ENCODE measurements at places on chromosomes 13 and 19.

- no peak for DNase-seq
Measured at GRCh38 chr19:51116736-51117286, 7.9 kb upstream of the SIGLEC9 start.

DNA sequence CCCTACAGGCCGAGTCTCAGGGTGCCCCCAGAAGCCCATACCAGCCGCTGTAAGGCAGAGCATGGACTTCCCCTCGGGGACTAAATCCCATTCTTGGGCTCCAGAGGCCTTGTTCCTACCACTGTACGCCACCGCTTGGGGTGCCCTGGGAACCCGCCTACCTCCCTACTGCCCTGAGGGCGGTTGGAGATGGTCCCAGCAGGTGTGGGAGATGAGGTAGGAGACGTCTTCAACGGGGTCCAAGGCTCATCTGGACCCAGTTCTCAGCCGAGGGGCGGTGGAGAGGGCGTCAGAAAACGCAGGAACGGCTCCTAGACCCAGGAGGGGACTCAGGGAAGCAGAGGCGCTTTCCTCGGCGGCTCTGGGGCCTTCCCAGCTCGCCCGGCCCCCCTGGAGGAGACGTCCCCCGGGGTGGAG lies 833 bp upstream of the ZIK1 start:
- DNase-seq, result no peak

- DNase-seq, result no peak
Measured at GRCh38 chr19:54530866-54531265, 28.2 kb downstream of the LAIR2 start.

GRCh38 chr13:106041445-106041844 lies 494.0 kb downstream of the EFNB2 start:
- no peak for DNase-seq

DNA sequence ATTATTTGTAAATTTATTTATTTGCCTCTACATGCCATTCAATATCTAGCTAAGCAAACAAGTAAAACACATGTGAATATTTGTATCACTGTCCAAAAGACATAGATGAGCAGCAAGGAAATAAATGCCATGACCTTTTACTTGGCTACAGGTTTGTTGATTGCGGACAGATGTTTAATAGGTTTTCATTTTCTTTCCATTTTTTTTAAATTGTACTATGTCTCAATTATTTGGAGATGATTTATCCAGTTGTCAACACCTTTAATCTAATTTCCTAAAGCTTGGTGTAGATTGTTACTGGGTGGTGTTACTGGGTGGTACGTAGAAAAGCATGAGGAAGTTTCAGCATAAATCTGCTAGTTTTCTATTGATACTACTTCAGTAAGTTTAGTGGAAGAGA lies 560.6 kb upstream of the SPRY2 start:
- no peak for DNase-seq

DNA sequence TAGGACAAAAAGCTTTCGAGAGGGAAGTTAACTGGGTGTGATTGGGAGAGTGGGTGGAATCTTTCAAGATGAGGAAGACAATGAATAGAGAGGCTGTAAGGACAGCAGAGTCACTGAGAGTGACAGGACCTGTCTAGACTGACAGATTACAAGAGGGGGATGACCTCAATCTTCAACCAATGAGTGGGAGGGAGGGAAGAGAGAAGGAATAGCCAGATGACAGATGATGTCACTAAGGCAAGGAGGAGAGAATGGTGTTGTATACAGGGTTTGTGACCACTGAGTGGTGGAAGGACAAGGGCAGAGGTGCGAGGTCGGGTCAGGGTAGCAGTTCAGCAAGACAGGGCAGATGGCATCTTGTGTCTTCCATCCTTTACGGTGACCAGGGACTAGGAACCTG lies 5.8 kb upstream of the ILF3 start:
- no peak for DNase-seq

DNA sequence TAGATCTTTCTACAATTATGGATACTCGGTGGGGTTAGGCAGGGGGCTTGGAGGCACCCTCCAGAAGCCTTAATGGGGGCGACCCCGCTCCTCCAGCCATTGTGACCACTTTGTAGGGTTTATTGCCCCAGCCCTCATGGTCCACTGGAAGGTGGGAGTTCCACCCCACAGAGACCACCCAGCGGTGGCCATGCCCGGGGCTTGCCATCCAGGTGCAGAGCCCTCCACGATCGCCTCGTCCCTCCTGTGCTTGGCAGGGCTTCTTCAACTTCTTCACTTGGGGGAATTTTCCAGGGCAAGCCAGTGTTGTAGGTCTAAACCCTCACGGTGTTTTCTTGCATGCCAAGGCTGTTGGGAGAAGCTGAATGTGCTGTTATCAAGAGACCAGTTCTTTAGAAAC lies 16.1 kb downstream of the ZNF536 start:
- DNase-seq, result no peak

DNA sequence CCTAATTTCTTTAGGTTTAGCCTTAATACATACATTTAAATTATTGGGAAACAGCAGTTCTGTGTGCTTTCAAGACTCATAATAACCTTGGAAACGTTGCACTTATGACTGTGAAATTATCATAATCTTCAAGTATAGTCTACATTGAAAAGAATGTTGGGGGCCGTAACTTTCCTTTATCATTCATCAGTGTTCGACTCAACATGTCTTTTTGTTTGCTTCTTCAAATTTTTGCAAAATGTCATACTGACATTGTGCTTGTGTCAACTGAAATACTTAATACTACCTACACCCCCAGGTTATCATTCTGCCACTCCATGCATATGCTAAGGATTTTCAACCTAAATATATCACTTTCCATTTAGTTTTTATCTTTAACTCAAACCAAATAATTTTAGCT lies 1562.9 kb downstream of the OLFM4 start:
- DNase-seq, result no peak

GRCh38 chr13:98401934-98402333 lies 175.0 kb downstream of the STK24 start:
- no peak for DNase-seq

- DNase-seq, result no peak
Measured at GRCh38 chr19:33503433-33504057, 18.0 kb downstream of the PEPD start.

DNA sequence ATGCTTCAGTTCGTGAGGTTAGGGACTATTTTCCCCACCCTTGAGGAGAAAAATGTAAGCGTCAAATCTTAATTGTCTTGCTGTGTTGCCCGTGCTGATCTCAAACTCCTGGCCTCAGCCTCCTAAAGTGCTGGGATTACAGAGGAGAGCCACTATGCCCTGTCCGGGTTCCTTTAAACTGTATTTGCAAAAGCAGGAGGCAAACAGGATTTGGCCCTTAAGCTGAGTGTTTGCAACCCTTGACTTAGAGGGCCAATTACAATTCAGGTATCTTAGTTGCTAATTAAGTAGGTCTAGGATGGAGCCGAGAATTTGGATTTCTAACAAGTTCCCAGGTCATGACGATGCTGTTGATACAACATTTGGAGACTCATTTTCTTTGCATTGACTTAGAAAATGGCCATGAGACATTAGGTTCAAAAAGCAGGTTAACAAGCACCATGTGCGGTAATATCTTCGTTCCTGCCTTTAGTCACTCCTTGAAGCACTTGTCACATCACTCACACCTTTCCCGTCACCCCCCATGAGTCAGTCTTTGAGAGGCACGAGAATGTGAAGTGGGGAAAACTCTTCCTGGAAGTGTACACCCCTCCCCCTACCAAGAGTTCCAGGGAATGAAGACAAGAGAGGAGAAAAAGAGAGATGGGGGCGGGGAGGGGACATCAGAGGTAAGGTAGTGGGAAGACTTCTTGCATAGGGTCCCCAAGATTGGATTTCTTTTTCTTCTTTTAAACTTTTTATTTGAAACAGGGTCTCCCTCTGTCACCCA lies 2.6 kb downstream of the NAPSA start:
- DNase-seq, result no peak

DNA sequence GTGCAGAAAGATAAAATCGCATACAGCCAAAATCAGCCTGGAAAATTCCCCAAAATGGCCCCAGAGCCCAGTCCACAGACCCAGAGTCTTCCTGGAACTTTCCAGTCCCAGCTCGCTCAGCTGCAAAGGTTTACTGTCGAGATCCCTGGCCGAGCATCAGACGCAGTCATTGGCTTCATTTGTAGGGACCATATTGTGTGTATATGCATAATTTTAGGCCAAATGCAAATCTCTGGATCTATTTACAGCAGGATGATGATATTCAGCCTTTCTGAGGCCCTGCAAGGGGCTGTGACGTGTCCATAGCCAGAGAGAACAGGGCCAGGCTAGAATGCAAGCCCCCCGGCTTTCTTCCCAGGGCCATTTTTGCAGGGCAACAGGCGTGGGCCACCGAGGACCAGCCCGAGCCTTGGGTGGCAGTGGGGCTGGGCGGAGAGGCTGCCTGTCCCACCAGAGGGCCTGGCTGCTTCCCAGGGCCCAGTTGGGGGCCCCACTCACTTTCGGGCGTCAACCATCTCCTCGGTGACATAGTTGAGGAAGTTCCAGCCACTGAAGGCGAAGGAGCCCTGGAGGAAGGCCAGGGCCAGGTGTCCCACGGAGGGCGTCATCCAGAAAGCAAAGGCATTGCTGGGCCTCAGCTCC lies 13.7 kb downstream of the SLC7A10 start:
- DNase-seq, result no peak

DNA sequence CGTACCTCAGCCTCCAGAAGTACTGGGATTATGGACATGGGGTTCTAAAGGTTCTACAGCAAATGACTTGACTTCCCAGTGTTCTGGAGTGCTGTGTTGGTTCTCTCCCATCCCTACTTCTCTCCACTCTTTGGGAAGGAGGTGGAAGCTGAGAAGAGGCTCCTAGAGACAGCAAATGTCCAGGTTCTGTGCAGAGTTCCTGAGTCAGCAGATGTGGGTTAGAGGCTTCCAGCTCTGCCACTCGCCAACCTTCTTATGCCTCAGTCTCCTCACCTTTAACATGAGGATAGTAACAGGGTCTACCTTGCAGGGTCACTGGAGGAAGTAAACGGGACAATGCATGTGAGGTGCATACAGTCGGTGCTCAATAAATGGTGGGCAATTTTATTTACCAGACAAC lies 80.5 kb upstream of the VSTM2B start:
- DNase-seq, result no peak

DNA sequence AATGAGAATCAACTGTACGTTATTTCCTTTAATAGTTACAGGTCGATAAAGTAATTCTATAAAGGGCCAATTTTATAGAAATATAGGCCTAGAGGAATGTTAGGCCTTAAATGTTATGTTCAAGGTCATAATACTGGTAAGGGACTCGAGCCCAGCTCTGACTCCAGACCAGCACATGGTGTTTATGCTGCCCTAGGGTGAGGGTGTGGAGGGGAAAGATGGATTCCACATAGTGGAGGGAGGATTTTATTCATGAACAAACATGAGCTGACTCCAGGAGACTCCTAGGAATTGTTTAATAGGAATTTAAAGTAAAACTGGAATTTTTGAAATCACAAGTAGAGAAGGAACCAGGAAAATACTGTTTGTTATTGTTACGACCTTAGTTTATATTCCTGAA lies 139.9 kb downstream of the LACC1 start:
- DNase-seq, result no peak

DNA sequence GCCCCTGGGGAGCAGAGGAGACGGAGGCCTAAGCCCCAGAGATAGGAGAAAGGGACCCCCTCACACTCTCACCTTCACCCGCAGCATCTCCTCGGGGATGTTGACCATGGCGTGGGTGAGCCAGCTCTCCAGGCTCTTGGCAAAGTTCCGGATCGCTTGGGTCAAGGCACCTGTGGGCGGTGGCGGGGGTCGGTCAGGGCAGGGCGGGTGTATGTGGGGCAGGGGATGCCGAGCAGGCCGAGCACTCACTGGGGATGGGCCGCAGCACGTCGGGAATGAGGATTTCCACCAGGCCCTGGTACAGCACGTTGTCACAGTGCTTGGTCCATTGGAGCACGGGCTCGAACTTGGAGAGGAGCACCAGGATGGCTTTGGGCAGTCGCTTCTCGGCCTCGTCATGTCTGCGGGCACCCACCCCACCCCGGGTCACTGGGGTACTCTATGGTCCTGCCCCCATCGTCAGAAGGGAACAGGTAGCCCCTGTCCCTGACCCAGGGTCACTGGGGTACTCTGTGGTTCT lies 13.1 kb downstream of the DCAF15 start:
- no peak for DNase-seq

DNA sequence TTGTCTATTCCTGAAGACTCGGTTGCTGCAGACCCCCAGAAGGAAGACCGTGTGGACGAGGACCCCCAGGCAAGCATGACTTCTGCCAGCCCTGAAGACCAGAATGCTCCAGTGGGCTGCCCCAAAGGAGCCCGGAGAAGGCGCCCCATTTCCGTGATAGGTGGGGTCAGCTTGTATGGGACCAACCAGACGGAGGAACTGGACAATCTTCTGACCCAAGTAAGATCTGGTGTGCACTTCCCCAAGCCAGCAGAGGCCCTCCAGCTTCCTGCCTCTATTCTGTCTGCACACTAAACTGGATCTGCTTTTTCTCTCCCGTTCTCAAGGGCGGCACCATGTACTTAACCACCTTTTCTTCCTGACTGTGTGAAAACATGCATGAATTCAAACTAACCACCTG lies 59.8 kb upstream of the C1QTNF9 start:
- DNase-seq, result no peak

- DNase-seq, result no peak
Measured at GRCh38 chr19:2608602-2608922, 93.9 kb downstream of the GNG7 start.

- DNase-seq, result peak; percentile 54
Measured at GRCh38 chr13:25037057-25037813, 58.7 kb upstream of the PABPC3 start.

DNA sequence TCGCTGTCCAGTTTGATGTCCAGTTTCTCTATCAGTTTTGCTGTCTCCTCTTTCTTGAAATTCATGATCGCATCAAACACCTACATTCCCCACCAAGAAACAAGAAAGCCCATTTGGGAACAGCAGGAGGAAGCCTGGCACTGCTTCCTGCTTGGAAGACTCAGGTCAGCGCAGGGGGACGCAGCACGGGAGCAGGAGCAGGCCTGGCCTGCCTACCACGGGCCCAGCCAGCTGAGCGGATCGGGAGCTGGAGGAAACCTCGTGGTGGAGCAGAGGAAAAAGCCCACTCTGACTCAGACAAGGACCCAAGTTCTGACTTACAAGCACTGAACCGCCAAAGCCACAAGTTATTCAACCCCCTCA lies 3.9 kb downstream of the EEF2 start:
- DNase-seq, result no peak

GRCh38 chr19:35734273-35734672 lies 8.0 kb downstream of the IGFLR1 start:
- DNase-seq, result no peak

DNA sequence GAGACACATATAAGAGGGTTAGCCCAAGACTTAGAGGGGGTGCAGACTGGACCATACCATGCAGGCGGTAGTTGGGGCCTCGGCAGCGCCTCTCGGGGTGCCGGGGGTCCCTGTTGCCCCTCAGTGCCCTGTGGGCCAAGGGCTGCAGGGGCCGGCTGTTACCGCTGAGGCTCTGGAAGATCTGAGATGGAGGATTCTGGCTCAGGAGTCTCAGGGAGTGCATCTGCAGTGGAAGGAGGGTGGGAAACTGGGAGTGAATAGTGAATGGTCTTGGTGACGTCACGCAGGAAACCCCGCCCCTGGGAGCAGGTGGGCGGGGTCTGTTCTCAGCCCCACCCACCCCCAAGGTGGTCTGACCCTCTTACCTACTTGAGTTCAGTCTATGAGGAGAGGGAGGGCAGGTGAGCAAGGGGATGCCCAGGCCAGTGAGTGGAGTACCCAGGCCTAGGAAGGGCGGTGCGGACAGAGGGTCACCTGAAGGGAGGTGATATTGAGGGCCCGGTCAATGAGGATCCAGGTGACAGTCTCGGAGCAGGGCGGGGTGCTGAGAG lies 1.7 kb upstream of the DBP start:
- DNase-seq, result no peak

Measured in NCI-H2081 (cell line).